Cardiac fibroblast (primary cell): ENCODE measurements at places on chromosomes 7 and 10.

GRCh38 chr7:110877016-110877415, 213.9 kb upstream of the LRRN3 start:
- DNase-seq: peak; percentile 3

GRCh38 chr10:87925570-87925969, 62.1 kb downstream of the PTEN start:
- peak; percentile 48 for DNase-seq

- no peak for DNase-seq
Observed at GRCh38 chr7:115004121-115004520, 82.2 kb downstream of the MDFIC start.

DNA sequence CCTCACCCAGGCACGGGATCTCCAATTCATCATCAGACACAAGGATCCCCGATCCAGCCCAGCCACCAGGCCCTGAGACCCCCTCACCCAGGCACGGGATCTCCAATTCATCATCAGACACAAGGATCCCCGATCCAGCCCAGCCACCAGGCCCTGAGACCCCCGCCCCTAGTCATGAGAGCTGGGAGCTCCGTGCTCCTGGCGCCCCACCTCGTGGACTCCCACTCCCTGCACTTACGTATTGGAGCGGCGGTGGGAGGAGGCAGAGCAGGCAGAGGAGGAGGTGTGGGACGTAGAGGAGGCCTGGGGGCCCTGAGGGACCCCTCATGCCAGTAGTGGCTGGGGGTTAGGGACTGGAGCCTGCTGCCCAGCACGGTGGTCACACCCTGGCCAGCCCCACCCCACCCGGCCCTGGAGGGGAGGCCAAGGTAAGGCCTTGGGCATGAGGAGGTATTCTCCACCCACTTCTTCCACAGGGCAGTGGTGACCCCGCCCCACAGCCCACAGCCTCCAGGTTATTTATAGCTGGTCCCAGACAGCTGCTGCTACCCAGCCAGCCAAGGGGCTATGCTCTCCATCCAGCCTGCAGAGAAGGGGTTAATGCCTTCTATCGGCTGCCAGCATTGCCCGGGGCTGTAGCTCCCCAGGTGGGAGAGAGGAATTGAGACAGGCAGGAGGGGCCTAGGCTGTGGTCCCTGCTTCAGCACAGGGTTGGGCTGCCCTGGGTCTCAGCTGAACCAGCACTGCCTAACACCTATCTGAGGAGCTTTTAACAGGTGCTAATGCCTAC, 17.6 kb upstream of the CRHR2 start:
- DNase-seq: no peak

- DNase-seq: no peak
Observed at GRCh38 chr10:106799776-106800175, 364.7 kb downstream of the SORCS1 start.

DNA sequence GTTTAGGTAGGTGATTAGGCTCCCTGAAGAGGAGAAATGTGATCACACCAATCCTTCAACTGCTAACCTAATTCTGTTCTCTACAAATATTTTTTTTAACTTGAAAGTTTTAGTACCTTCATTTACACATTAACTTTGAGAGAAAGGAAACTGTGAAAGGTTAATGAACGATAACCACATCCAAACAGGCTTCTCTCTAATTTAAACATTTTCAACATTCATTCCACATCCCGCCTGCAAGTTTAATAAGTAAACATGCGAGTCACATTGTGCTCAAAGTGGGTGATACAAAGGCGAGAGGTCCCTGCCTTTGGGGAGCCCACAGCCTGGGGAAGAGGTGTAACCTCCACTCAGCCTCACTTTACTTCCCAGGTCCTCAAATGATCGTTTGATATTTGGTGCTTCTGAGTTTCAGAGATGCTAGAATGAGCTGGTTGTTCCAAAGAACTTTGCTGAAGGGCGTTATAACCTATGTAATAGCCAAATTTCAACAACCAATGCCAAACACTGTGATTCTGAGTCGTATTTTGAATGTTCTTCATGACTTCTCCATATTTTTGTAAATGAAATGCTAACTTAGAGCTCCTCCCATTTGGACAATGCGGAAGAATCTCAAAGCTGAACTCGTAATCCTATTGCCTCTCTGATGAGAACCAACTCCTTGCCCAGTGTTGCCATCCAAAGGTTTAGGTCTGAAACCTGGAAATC, 47.5 kb downstream of the DENND2A start:
- DNase-seq: no peak

- DNase-seq: no peak
Observed at GRCh38 chr7:158374586-158374985, 213.0 kb downstream of the PTPRN2 start.

GRCh38 chr10:129532838-129533237, 65.8 kb downstream of the MGMT start:
- DNase-seq: no peak

GRCh38 chr7:20913853-20914252, 127.2 kb upstream of the SP8 start:
- no peak for DNase-seq

DNA sequence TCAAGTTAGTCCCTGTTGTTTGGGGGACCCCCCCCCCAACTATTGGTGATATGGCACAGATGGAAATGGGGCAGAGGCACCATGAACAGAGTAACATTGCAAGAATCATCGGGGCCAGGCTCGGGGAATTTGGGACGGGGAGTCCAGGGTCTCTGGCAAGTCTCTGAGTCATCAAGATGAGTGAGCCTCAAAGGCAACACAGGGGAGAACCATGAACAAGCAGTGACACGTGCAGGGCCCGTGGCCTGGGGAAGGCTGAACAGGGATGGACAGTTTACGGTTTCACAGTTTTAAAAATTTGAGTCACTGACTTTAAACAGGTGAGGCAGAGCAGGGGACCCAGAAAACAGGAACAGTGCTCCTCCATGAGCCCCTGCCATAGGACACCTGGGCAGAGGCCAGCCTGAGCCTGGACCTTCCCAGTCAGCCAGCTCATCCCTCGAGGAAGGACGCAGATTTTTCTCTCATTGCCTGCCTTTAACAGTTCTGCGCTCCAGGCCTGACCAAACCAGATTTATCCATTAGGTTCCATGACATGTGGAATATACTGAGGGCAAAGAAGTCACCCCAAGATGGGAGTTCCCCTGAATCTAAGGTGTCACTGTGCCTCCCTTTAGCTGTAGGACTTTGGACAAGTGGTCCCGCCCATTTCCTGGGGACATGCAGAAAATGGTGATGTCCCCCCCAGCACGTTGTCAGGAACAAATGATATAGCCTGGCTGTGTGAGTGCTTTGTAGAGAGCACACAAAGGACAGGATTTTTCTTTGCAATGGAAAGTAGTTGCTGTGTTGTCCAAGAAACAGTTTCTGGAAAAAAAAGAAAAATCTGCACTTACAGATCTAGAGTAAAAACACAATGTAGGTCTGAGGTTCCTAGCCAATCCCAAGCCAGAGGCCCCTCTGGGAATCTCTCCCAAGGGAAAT, 23.8 kb downstream of the CHST15 start:
- no peak for DNase-seq

- no peak for DNase-seq
Observed at GRCh38 chr10:86579883-86580520, 58.4 kb upstream of the WAPL start.

- DNase-seq: peak; percentile 74
Observed at GRCh38 chr10:51001587-51001986, 72.7 kb upstream of the PRKG1 start.

DNA sequence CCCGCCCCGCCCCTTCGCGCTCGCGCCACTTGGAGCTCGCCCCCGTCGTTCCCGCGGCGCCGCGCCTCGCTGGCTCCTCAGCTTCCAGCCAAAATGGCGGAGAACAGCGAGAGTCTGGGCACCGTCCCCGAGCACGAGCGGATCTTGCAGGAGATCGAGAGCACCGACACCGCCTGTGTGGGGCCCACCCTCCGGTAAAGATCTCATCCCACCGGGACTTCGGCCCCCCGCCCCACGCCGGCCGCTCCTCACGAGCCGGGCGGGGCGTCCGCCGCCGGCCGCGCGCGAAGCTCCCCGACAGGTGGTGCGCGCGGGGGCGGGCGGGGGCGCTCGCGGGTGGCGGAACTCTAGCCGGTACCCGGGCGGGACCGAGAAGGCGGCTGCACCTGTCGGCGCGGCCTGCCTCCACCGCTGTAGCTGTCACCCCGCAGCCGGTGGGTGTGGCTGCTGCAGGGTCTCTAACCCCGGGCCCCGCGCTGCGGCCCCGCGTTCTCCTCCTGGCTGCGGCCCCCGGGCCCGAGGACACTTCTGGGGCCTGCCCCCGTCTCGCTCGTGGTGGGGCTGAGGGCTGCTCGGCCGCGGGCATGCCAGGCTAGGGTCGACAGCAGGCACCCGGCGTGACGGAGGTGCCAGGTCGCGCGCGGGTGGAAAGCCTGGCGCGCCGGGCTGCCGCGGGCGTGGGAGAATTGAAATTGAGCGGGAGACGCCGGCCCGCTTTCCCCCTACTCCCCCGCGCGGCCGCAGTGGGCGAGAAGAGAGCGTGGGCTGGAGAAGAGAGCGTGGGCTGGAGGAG, at the start of gene EXOC6:
Gene EXOC6 (plus strand): TSS at position 80 of the 793 bp plus-strand sequence. CDS start 14 bp downstream, at position 94.
- peak; percentile 79 for DNase-seq

- DNase-seq: no peak
Observed at GRCh38 chr7:150389532-150389816, 10.3 kb downstream of the ZNF775 start.

DNA sequence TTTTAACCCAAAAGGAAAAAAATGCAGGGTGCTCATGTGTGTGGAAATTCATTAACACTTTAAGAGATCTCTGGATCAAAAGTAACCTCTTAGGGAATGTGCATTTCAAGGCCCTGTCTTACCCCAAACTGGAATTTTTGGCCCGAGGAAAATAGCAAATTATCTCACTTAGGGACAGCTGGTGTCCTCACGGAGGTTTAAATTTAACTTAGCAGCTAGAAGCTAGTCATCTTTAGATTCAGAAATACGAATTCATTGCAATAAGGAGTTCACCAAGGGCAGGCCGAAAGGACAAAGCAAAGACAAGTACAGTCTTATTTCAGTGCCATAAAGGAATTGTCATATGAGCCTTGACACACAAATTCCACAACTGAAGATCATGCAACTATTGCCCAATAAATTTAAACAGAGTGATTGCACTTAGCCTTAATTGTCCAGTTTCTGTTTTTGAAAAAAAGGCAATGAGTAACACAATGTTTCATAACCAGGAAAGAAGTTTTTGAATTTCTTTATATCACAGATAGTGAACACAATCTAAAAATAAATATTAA, 22.4 kb upstream of the SEMA3C start:
- DNase-seq: peak; percentile 95

- no peak for DNase-seq
Observed at GRCh38 chr10:96608805-96609204, 22.0 kb upstream of the TM9SF3 start.
